Activated T-helper 1 cell treated with anti-CD3 and anti-CD28 coated beads, Interleukin-12 subunit alpha, Interleukin-12 subunit beta, Interleukin-2, Interleukin-4 antibody, amounts not matched to agents 30 ng/mL and 10 ng/mL and 1 ng/mL, durations not matched to agents 14 hours and 24 hours and 36 hours (primary cell): ENCODE measurements at places on chromosomes 2 and 18.

GRCh38 chr2:219744066-219744465 is 116.6 kb downstream of the SLC4A3 start:
- DNase-seq = no peak

DNA sequence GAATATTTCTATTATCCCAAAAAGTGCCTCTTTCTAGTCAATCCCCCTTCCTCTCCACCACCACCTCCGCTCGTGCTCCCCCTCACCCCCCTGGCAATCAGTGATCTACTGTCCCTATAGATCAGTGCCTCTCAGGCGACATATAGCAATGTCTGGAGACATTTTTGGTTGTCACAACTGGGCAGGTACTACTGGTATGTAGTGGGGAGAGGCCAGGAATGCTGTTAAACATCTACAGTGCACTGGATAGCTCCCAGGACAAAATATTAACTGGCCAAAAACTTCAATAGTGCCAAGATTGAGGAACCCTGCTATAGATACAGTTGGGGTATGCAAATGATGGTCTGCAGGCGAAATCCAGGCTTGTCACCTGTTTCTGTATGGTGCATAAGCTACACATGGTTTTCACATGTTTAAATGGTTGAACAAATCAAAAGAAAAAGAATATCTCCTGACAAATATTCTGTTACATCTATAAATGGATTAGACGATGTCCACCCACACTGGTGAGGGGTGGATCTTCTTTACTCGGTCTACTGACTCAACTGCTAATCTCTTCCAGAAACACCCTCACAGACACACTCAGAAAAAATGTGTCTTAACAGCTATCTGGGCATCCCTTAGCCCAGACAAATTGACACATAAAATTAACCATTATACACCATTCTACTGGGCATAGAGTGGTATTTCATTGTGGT is 25.5 kb downstream of the DPYSL5 start:
- DNase-seq = no peak

DNA sequence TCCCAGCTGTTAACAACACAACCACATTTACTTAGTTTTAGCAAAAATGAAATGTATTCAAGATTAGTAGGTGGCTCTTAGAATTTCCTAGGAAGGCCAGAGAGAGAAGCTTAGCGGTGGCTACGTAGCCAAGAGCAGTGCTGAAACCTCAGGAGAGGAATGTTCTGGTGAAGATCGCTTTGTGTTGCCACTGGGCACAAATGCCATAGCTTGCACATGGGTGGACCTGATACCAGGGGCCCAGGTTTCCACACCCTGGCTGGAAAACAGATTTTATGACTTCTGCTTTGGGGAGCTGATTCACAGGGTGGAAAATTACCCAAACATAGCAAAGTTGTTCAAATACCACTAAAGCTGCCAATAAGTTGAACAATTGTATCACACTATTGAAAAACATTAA is 43.4 kb downstream of the THUMPD2 start:
- no peak for DNase-seq

- DNase-seq = no peak
Measured at GRCh38 chr2:30280596-30281434, 49.5 kb downstream of the LBH start.

DNA sequence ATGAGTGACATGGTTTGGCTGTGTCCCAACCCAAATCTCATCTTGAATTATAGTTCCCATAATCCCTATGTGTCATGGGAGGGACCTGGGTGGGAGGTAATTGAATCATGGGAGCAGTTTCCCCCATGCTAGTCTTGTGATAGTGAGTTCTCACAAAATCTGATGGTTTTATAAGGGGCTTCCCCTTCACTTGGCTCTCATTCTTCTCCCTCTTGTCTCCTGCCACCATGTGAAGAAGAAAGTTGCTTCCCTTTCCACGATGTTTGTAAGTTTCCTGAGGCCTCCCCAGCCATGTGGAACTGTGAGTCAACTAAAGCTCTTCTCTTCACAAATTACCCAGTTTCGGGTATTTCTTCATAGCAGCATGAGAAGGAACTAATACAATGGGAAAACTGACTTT is 14.0 kb downstream of the DNAH7 start:
- no peak for DNase-seq

- DNase-seq = no peak
Measured at GRCh38 chr2:71317060-71317459, 14.5 kb upstream of the ZNF638 start.

DNA sequence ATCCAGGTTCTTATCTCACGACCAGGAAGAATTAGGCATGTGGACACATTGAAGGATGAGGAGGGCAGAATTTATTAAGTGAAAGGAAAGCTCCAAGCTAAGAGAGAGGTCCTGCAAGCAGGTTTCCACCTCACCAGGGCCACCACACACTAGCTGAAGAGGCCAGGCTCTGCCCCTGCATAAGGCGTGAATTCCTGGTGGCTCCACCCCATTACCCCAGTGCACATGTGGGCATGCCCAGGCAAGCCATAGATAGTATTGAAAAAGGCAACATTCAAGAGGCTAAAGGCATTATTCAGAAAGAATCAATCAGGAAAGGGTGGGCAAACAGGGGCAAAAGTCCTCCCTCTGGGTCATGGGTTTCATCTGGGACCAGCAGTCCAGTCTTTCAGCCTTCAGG is 30.9 kb upstream of the GRP start:
- no peak for DNase-seq

- DNase-seq = no peak
Measured at GRCh38 chr18:63181706-63182309, 137.8 kb downstream of the BCL2 start.

- no peak for DNase-seq
Measured at GRCh38 chr2:205865905-205866441, 183.7 kb downstream of the NRP2 start.

DNA sequence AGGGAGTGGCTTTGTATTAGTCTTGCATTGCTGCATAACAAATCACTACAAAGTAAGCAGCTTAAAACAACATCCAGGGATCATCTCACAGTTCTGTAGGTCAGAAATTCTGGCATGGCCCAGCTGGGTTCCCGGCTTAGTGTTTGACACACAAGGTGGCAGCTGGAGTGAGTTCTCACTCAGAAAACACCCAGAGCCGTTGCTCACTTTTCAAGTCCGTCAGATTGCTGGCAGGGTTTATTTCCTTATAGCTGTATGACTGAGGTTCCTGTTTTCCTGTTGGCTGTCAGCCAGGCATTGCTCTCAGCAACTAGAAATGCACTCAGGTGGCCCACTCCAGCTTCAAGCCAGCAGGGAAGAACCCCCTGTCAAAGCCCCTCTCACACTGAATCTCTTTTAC is 324.1 kb downstream of the CCDC178 start:
- no peak for DNase-seq

DNA sequence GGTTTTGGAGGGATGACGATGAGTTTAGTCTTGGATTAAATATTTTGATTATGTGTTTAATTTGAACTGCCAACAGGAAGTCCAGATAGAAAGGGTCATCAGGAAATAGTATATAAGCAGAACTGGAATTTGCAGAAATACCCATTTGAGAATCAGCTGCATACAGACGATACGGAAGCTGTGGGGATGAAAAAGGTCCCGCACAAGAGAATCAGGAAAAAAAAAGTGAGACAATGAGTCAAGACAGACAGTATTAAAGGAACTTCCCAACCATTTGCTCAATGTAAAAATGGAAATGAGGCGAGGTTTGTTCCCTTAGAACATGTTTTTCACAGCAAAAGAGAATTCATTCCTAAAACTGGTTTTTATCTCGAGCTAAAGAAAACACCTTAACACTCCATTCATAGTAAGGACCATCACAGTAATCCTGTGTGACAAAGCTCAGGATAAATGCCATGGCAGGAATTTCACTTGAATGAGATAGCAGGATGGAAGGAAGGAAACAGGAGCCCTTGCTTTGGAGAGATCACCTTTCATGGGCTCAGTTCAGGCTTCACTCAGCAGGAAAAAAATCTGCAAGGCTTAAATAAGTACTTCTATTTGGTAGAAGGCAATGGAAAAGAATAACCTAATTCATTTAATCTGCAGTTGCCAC is 29.3 kb downstream of the BCL2 start:
- DNase-seq = no peak

DNA sequence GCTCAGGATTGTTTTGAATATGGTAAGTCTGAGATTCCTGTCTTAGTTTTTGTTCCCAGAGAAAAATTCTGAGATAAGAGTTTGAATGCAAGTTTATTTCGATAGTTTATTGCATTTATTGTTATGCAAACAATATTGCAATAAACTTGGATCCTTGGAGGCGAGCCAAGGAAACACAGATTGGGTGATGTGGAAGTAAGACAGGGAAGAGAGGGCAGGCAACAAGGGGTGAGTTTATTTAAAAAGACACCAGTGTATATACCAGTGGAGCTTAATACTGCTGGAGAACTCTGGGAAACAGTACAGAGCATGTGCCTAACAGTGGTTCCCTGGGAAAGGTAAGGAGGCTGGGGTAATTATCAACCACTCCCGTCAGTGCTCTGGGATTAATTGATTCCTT is 87.5 kb upstream of the NEDD4L start:
- DNase-seq = no peak

DNA sequence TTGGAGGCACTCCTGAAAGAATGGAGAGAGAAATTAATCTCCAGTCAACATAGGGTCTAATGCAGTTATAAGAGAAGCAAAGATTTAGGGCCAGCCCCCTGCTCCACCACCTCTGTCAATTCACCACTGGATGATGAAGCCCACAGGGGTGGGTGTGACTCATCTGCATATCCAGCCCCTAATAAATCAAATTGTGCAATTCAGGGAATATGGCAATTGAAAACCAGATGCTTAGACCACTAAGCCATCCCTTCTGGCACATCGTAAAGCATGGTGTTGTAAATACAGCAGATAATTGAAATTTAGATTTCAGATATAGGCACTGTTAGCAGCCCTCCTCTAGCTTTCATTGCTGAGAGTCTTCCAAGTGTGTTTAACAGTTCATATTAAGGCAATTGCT is 541.4 kb downstream of the PARD3B start:
- DNase-seq = no peak

GRCh38 chr2:160401895-160402294 is 91.7 kb downstream of the RBMS1 start:
- no peak for DNase-seq

GRCh38 chr2:70527447-70528080 is 26.1 kb downstream of the TGFA start:
- DNase-seq = no peak

DNA sequence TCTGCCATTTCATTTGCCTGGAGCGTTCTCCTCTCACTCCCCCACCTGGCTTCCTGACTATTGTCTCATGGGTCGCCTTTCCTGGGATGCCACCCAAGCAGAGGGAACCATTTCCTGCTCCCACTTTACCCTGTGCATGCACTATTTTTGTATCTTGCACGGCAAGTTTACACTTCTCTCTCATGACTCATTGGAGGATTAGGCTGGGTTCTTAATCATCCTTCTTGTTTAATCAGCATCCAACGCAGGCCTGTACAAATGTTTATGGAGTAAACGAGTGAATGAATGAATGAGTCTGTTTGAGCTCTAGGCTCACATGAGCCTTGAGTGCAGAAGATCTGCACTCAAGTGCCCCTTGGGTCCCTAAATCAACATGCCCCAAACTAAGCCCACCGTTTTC is 3.8 kb upstream of the ARHGAP25 start:
- DNase-seq = no peak

- no peak for DNase-seq
Measured at GRCh38 chr2:68938938-68939337, 13.8 kb downstream of the GKN2 start.

DNA sequence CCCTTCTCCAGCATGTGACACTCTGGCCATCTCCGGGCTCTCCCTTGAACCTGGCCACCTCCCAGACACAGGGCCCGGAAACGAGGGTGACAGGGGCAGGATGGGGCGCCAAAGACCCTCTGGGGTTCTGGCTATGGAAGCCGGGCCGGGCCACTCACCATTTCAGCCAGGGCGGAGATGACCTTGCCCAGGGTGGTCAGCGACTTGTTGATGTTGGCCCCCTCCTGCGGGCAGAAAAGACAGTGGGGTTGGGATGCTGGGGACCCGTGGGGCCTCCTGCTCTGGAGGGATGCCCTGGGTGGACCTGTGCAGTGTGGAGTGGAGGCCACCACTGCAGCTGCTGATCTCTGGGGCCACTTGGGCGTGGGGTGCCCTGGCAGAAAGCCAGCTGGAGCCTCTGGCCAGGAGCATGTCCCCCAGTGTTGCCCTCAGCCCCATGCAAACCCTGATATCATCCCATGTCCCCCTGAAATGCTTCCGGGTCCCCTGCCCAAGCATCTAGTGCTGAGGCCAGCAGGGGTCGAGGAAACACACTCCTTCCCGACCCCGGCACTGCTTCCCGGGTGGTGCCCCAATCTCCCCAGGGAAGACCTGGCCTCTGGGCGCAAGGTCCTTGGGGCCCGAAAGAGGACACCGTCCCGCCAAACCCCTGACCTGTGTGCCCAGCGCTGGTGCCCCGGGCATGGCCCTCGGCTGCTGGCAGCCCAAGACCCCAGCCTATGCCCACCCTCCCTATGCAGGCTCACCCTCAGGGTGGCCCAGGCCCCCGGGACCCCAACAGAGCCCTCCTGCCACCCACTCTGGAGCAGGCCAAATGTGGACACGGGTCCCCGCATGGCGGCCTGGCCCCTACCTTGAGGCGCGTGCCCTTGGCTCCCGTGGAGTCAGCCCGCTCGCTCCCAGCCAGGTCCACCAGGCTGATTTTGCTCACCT is 36.9 kb downstream of the KIF1A start:
- DNase-seq = no peak

- DNase-seq = no peak
Measured at GRCh38 chr2:121094101-121094500, 190.9 kb downstream of the TFCP2L1 start.

- no peak for DNase-seq
Measured at GRCh38 chr2:53366543-53366942, 401.1 kb upstream of the CHAC2 start.

DNA sequence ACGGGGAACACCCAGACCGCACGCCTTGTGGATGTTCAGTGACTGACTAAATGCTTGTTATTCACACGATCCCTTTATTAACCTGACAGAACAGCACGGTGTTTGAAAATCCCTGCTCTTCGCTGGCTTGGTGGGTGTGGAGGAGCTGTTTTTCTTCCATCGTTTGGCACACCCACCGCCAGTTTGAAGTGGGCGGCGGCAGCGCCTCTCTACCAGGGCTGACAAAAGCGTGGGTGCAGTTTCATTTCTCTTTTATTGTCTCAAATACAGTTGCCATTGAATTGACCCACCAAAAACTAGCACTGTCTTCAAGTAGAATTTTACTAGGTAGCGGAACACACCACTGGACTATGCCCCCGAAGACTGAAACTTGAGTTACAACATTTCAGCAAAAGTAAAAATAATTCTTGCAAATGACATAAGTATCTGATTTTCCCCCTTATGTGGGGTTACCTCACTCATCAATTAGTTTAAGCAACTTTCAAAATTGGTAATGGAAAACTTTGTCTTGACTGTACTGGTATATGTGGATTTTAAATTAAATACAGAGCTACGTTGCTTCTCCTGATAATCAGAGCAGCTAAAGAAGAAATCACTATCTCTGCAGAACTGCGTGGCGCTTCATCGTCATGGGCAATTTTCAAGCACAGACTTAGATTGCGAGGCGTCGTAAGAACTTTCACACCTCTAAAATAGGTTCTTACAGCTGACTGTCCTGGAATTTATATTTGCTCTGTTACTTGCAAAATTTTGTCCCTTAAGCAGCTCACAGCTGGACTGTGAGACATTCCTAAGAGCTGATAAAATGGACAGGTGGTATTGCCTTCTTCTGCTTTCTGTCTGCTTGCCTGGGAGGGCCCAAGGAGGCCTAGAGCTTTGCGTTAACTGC is 60.9 kb downstream of the LDLRAD4 start:
- DNase-seq = no peak
